ENCODE measurements at places on chromosomes 1 and 21.
A peak's percentile ranks its signal among the peaks of the same experiment; 100 is the strongest.

GRCh38 chr21:31459457-31459856, 115.4 kb upstream of the TIAM1 start:
- H3K27me3 ChIP-seq: peaks cover 5% of the 10 kb centered on the region
- DNase-seq: no peak
- peaks cover 12% of the 10 kb centered on the region for H3K4me1 ChIP-seq

DNA sequence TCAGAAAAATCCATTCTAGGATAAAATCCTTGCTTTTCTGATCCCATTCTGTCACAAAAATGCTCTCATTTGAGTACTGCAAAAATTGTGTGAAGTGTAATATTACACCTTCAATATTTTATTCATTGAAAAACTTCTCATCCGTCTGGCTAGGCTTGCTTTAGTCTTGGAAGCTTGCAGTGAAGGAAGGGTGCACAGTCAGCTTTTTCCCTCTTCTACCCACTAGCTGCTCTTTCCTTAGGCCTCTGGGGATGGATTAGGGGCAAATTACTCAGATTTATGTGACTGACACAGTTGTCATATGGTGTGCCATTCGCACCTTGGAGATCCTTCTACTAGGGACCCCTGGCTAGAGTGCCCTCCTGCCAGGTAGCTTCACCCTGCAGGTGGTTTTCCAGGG, 32.1 kb downstream of the OVAAL start:
- peaks cover 8% of the 10 kb centered on the region for H3K36me3 ChIP-seq
- H3K27ac ChIP-seq: no peak overlapping the region
- peaks cover 7% of the 10 kb centered on the region for H3K4me1 ChIP-seq
- DNase-seq: no peak

DNA sequence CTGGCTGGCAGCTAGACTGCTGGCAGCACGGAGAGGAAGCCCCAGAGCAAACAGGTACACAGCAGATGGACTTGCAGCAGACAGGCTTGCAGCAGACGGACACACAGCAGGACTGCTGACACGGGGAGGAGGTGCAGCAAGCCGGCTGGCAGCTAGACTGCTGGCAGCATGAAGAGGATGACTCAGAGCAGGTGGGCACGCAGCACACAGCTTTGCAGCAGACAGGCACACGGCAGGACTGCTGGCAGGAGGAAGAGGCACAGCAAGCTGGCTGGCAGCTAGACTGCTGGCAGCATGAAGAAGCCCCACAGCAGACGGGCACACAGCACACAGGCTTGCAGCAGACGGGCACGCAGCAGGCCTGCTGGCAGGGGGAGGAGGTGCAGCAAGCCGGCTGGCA, 498 bp downstream of the KRTAP10-2 start:
- H3K27me3 ChIP-seq: peaks cover 2% of the 10 kb centered on the region
- no peak overlapping the region for H3K4me3 ChIP-seq
- DNase-seq: no peak
- H3K27ac ChIP-seq: no peak overlapping the region
- peaks cover 22% of the 10 kb centered on the region for H3K36me3 ChIP-seq

- H3K27ac ChIP-seq: no peak overlapping the region
- DNase-seq: peak; percentile 92
- H3K4me1 ChIP-seq: peaks cover 15% of the 10 kb centered on the region
- peaks cover 38% of the 10 kb centered on the region for H3K27me3 ChIP-seq
These were observed 8.5 kb upstream of the MEX3A start for GRCh38 chr1:156090840-156091188.

GRCh38 chr1:15454256-15454655, 2.3 kb upstream of the CELA2A start:
- no peak overlapping the region for H3K4me3 ChIP-seq
- H3K27ac ChIP-seq: no peak overlapping the region
- no peaks in the 10 kb centered on the region for H3K27me3 ChIP-seq
- no peaks in the 10 kb centered on the region for H3K4me1 ChIP-seq
- no peaks in the 10 kb centered on the region for H3K36me3 ChIP-seq

Measured in activated CD8-positive, alpha-beta T cell treated with anti-CD3 and anti-CD28 coated beads, Interleukin-2, amount 10 ng/mL, durations not matched to agents 7 days and 5 days (primary cell).